ENCODE measurements at places on chromosomes 6 and 20.

GRCh38 chr6:4192173-4192572 is 56.8 kb upstream of the ECI2 start:
- DNase-seq = no peak

DNA sequence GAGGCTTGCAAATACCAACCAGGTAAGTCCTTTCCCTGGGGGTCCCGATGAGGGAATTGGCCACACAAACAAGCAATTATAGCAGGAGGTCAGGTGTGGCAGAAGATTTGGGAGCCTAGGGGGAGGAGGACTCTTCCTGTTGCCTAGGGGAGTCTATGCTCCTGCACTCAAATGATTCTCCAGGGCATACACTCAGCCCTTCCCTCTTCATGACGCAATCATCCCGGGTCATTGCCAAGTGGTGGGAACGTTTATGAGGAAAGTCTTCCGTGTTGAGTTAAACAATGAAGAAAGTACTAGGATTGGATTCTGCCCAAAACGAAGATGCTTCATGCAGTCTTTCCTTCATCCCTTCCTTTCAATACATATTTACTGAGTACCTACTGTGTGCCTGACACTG is 186.5 kb upstream of the TSHZ2 start:
- no peak for DNase-seq

DNA sequence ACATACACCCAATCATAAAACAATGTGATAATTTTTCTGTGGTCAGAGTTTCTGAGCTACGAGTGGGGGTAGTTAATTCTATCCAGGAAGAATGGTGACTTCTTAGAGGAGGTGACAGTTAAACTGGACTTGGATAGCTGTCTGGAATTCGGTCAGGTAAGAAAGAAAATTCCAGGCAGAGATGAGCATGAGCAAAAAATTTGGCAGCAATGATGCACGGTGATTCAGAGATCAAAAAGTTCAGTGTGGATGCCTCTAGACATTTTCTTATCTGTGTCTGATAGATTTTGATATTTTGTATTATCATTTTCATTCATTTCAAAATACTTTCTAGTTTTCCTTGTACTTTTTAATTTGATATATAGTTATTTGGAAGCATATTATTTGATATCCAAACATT is 12.0 kb downstream of the RAET1E start:
- DNase-seq = no peak

- DNase-seq = no peak
These were observed 33.6 kb downstream of the RPRD1B start for GRCh38 chr20:38066969-38067716.

GRCh38 chr6:11987386-11987785 is 24.7 kb upstream of the HIVEP1 start:
- DNase-seq = no peak

GRCh38 chr6:37620519-37620918 is 77.2 kb downstream of the MDGA1 start:
- no peak for DNase-seq

DNA sequence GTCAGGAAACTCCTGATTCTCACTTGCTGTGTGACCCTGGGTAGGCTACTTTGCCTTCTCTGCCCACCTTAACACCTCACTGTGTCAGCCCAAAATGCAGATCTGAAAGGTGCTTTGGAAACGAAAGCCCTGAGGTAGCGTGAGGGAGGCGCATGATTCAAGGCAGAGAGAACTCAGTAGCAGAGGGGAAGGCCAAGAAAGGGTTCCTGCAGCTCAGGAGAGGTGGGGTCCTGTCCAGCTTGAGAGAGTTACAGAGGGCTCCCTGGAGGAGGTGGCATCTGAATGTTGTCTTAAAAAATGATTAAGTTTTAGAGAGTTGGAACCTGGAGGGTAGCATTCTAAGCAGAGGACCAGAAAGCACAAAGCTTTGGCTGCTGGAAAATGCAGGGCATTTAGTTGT is 13.6 kb downstream of the TGM2 start:
- no peak for DNase-seq

GRCh38 chr6:43972913-43973300 is 154.3 kb downstream of the MRPL14 start:
- DNase-seq = no peak

GRCh38 chr6:129657483-129657882 is 52.5 kb downstream of the ARHGAP18 start:
- no peak for DNase-seq

GRCh38 chr6:101226677-101227135 is 166.8 kb upstream of the GRIK2 start:
- DNase-seq = peak; percentile 85

- no peak for DNase-seq
These were observed 23.7 kb upstream of the HLA-DQA1 start for GRCh38 chr6:32613475-32613874.

DNA sequence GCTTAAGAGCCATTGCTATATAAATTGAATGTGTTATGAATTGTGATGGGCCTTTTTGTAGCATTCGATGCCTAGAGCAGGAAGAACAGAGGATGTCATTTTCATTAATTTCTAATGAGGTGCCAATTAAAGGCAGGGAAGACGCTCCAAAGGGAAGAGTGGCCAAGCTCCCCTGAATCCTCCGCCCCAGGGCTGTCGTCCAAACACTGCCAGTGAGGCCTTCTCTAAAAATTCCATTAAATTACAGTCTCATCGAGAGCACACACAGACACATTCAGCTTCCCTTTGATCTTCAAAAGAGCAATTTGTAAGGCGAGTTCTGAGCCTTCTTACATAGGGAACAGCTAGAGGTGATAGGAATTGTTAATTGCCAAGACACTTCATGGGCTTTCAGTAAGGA is 300.0 kb downstream of the ZFAND3 start:
- no peak for DNase-seq

DNA sequence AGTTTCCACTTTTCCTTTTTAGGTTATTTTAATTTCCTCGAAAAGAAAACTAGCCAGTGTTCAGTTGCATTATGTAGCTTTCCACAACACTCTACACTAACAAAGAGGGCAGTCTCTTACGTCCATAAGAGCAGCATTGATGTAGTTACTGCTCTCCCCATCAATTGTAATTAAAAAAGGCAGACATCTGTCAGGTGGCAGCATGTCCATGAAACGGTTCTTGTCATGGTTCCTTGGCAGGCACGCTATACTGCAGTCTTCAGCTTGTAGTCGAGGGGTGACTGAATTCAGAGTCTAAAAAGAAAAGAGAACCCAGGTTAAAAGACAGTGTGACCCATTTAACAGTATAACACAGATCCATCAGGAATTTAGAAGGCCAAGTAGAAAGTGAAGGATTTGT is 80.1 kb upstream of the THEMIS start:
- no peak for DNase-seq

GRCh38 chr6:119444642-119445557 is 95.3 kb upstream of the MAN1A1 start:
- DNase-seq = no peak

DNA sequence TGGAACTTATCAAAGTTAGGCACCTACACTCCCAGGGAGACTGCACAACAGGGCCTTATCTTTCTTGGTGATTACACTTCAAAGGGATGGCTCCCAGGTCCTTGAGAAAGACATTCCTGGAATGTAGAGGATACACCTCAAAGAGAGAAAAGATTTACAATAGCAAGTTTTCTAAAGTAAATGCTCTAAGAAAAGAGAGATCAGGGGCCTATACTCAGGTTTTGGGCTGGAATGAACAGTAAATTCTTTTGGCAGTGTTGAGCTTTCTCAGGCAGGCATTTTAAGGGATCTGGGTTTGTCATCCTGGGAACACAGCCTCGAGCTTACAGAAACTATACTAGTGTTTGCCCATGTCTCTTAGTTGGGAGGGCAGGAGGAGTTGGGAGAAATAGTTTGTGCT is 31.7 kb upstream of the ME1 start:
- no peak for DNase-seq

GRCh38 chr6:150118627-150119026 is 24.2 kb upstream of the PPP1R14C start:
- no peak for DNase-seq

- DNase-seq = peak; percentile 58
These were observed 559 bp downstream of the LAMA5 start for GRCh38 chr20:62366370-62367135.

DNA sequence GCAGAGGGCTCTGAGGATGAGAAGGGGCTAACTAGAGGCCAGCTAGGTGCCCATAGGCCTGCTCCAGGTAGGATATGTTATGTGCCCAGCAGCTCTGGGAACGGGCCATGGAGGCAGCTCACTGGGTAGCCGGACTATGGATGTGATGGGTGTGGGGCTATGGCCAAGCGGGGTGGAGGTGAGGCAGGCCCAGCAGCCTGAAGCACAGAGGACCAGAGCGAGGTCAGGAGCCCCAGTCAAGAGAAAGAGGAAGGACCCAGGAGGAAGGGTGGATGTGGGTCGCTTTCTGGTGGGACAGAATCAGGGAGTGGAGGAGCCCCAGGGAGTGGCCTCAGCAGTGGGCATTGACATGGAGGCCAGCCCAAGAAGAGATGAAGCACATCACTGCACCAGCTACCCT is 117.9 kb upstream of the MLN start:
- no peak for DNase-seq

GRCh38 chr6:38194589-38194988 is 375.1 kb downstream of the ZFAND3 start:
- DNase-seq = no peak

- no peak for DNase-seq
These were observed 12.7 kb upstream of the CHMP4B start for GRCh38 chr20:33798444-33798843.

- DNase-seq = no peak
These were observed 190.8 kb downstream of the ERMARD start for GRCh38 chr6:169942173-169942572.

DNA sequence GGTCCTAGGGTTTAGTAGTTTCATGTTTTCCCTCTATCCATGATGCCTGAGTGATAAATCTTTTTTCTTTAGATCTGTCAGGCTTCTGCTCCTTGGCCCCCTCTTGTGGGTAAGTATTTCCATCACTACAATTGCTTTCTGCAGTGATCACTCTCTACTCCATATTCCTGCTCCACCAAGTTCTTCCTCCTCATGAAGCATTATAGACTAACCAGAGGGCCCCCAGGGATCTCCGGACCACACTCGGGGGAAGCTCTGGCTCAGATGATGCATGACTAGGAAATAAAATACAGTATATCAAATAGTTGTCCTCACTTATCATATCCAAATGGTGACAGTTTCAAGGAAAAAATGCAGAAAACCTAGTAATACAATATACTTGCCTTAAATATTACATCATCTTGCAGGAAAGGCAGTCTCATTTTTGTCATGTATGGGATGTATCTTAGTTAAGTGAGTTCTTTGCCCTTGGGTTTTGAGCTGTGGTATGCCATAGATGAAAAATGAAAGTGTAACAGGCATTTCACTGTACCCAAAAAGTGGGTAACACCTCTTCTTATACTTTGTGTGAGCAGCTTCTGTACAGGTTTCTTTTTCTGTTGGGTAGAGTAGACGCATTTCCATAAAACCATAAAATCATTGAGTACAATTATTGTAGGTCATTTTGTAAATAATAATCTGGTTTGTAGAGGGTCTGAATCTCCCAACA is 200.9 kb upstream of the EYA4 start:
- DNase-seq = no peak

GRCh38 chr6:29737707-29738630 is 14.7 kb downstream of the HLA-F start:
- peak; percentile 84 for DNase-seq

DNA sequence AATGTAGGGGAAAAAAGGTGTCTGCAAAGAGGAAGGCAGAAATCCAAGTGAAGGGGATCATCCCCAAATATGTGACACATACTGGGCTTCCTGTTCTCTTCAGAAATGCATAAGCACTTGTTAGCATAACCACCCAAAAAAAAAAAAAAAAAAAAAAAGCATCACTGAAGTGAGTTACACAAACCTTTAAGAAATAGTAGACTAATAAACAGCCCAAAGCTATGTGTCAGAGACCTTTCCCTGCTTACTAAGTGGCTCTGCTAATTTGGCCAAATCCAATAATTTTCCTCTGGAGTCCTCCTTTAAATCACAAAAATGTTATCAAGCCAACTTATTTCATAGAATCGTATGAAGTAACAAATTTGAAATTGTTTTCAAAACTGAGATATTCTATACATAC is 7.5 kb upstream of the DST start:
- DNase-seq = no peak

DNA sequence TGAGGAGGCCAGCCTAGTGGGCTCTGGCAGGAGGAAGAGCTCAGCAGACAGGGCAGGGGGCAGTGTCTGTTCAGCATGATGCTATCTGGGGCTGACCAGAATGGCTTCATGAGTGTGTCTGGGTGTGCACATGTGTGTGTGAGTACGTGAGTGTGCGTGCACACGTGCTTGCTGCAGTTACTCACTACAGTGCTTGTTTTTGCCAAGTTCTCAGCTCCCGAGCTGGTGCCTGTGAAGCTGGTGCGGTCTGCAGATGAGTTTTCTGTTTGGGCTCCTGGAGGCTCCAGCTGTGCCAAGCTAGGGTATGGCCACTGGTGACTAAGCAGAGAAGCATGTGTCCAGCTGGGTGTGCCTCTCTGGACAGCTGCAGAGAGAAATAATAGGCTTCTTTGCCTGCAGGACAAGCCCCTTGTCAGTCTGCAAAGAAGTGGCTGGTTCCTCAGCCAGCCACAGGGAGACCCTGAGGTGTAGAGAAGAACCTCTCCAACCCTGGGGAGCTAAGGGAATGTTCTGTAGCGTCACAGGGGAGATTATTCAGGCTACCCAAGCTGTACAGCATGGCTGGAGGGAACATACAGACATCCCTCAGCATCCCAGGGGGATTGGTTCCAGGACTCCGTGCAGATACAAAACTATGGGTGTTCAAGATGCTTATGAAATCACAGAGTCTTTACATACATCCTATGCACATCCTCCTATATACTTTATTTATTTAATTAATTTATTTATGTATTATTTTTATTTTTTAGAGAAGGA is 40.2 kb upstream of the FAM50B start:
- DNase-seq = no peak

- DNase-seq = no peak
These were observed 36.0 kb downstream of the KCNK5 start for GRCh38 chr6:39193201-39193791.

- DNase-seq = no peak
These were observed 1.7 kb downstream of the SLC22A23 start for GRCh38 chr6:3455147-3455568.

DNA sequence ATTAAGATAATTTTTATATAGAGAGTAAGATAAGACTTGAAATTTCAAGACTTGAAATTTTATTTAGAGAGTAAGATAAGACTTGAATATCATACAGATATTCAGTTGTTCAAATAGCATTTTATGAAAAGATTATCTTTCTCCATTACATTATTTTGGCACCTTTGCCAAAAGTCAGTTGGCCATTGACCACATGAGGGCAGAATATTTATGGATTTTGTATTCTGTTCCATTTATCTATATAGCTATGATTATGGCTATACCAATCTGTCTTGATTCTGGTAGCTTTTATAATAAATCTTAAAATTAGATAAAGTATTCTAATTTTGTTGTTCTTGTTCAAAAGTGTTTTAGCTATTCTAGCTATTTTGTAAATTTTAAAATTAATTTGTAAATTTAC is 537.9 kb upstream of the GJE1 start:
- DNase-seq = no peak
